ENCODE measurements at places on chromosomes 5 and 9. TPM values are rescaled to one million over a fixed set of nuclear protein-coding genes. Genes with fewer than 3 reads are reported as not detected.

The PCDHB10 gene
- total RNA-seq, result not detected

The KLF9 gene
- 20.6 TPM for total RNA-seq

DNA sequence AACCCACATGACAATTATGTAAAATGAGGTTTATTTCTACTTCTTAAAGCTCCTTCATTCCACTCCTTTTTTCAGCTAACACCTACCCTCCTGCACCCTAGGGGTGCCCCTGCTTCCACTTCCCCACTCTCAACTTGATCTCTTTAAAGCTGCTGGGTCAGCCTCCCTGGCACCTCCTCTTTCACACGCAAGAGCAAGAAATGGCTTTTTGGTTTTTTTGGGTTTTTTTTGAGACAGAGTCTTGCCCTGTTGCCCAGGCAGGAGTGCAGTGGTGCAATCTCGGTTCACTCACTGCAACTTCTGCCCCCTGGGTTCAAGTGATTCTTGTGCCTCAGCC, 64.4 kb downstream of the SUSD1 start:
- H3K4me3 ChIP-seq, result no peak overlapping the region
- no peak overlapping the region for H3K27ac ChIP-seq
- H3K27me3 ChIP-seq, result no peaks in the 10 kb centered on the region
- H3K36me3 ChIP-seq, result peaks cover 6% of the 10 kb centered on the region

The CSNK1A1 gene
- total RNA-seq, result 189 TPM

- H3K4me3 ChIP-seq, result no peak overlapping the region
- H3K4me1 ChIP-seq, result no peaks in the 10 kb centered on the region
- H3K36me3 ChIP-seq, result no peaks in the 10 kb centered on the region
- no peaks in the 10 kb centered on the region for H3K27me3 ChIP-seq
These were observed 54.6 kb upstream of the SYNPO start for GRCh38 chr5:150585781-150586341.

The OSMR gene
- total RNA-seq, result not detected

- no peak overlapping the region for H3K4me3 ChIP-seq
- DNase-seq, result no peak
- no peaks in the 10 kb centered on the region for H3K36me3 ChIP-seq
- no peak overlapping the region for H3K27ac ChIP-seq
These were observed 375.7 kb upstream of the CCNH start for GRCh38 chr5:87788416-87788815.

GRCh38 chr9:22700171-22700570, 253.5 kb downstream of the DMRTA1 start:
- no peaks in the 10 kb centered on the region for H3K36me3 ChIP-seq
- no peaks in the 10 kb centered on the region for H3K27me3 ChIP-seq
- no peaks in the 10 kb centered on the region for H3K4me1 ChIP-seq
- no peak overlapping the region for H3K4me3 ChIP-seq
- no peak overlapping the region for H3K27ac ChIP-seq

- no peak overlapping the region for H3K27ac ChIP-seq
- H3K4me3 ChIP-seq, result no peak overlapping the region
- H3K27me3 ChIP-seq, result no peaks in the 10 kb centered on the region
- no peak for DNase-seq
- no peaks in the 10 kb centered on the region for H3K4me1 ChIP-seq
These were observed 58.7 kb downstream of the FBXL7 start for GRCh38 chr5:15558681-15559080.

The PTPRD gene
- not detected for total RNA-seq

The GPRIN1 gene
- 0.41 TPM for total RNA-seq

DNA sequence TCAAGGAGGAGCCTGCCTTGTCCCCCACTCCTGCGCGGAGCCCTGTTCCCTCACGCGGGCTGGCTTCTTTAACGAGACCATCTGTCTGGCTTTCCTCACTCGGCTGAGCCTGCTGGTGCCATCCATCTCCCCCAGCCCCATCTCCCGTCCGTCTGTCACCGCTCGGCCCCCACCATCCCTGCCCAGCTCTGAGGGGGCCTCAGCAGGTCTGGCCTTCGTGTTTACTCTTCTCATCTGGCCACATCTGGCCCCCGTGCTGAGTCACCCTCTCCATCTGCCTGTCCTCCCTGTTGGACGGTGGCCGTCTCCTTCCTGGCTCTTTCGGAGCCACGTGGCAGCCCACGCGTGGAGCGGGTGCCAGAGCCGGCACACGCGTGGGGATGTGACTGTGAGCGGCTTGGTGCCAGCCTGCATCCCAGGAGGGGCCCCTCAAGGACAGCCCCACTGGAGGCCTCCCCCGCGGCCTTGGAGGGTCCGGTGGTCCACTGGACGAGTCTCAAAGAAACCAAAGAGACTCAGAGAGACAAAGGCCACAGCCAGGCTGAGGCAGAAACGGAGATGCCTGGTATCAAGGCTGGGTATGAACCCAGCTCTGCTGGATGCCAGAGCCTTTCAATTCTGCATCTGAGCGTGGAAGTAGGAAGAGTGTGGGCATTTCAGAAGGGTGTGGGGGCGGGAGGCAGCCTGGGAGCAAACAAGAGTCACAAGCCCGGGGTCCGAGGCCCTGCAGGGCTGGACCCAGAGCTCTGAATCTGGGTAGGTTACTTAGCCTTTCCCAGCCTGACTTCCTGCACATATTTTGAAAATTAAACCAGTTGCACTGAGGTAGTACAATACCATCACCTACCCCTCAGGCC, 76.7 kb upstream of the UNC5A start:
- H3K4me1 ChIP-seq, result no peaks in the 10 kb centered on the region
- no peak overlapping the region for H3K4me3 ChIP-seq
- H3K36me3 ChIP-seq, result no peaks in the 10 kb centered on the region
- H3K27ac ChIP-seq, result no peak overlapping the region
- no peaks in the 10 kb centered on the region for H3K27me3 ChIP-seq
- DNase-seq, result no peak

- no peak overlapping the region for H3K4me3 ChIP-seq
- peaks cover 3% of the 10 kb centered on the region for H3K4me1 ChIP-seq
- H3K27me3 ChIP-seq, result no peaks in the 10 kb centered on the region
- H3K36me3 ChIP-seq, result no peaks in the 10 kb centered on the region
These were observed 46.9 kb downstream of the ARL15 start for GRCh38 chr5:54263447-54263846.

DNA sequence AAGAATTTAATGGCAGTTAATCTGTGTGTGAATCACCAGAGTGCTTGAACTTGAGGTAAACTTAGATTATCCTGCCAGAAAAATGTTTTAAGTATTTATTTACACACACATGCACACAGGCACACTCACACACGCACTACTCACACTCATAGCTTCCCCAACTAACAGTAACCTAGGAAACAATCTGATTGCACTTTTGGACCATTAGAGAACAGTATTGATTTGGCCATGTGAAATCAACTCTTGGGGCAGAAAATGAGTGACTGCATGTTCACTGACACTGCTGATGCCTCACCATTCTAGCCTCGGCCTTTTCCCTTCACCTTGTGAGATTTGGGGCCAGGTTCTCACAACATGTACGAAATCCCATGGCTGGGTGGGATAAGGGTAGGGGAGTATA, 64.1 kb downstream of the SLC1A3 start:
- no peak overlapping the region for H3K4me3 ChIP-seq
- H3K4me1 ChIP-seq, result no peaks in the 10 kb centered on the region
- no peak overlapping the region for H3K27ac ChIP-seq
- no peaks in the 10 kb centered on the region for H3K36me3 ChIP-seq
- no peaks in the 10 kb centered on the region for H3K27me3 ChIP-seq

GRCh38 chr5:81172710-81173109, 60.4 kb upstream of the CKMT2 start:
- H3K4me1 ChIP-seq, result no peaks in the 10 kb centered on the region
- H3K4me3 ChIP-seq, result no peak overlapping the region
- H3K27me3 ChIP-seq, result no peaks in the 10 kb centered on the region
- H3K27ac ChIP-seq, result no peak overlapping the region
- H3K36me3 ChIP-seq, result no peaks in the 10 kb centered on the region

DNA sequence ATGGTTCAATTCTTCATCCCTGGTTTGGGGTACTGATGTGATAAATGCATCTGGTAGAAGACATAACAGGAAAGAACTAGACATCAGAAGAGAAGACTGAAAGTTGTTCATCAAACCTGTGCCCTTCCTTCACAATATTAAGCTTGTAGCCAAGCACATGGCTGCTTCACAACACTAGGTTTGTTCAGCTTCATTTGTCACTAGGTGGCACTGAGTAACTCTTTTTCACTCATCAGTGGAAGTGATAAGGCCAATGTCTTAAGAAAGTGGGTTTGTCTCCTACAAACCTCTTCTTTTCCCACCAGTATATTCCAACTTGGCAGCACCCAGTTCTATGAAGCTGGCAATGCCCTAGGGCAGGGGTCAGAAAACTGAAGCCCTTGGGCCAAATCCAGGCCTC, 26.9 kb downstream of the ZNF484 start:
- no peaks in the 10 kb centered on the region for H3K4me1 ChIP-seq
- DNase-seq, result no peak
- H3K27ac ChIP-seq, result no peak overlapping the region
- no peak overlapping the region for H3K4me3 ChIP-seq

The IFNB1 gene
- total RNA-seq, result not detected

DNA sequence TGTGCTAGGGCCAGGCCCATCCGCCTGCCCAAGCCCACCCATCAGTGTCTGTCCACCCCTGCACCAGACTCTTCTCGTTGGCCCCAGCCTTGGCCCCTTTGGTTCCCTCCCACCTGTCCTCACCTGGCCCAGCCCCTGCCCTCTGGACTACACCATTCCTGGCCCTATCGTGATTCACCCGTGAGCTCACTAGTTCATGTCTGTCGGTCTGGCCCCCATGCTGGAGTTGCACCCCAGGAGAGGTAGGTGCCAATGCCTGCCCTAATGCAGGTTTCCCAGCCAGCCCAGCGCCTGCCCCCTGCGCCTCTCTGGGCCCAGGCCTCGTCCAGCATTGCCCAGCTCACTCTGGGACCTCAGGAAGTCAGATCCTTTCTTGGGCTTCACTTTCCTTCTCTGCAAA, 115.4 kb upstream of the LMX1B start:
- no peak overlapping the region for H3K27ac ChIP-seq
- H3K36me3 ChIP-seq, result no peaks in the 10 kb centered on the region
- DNase-seq, result no peak
- peaks cover 6% of the 10 kb centered on the region for H3K4me1 ChIP-seq
- H3K27me3 ChIP-seq, result peaks cover 5% of the 10 kb centered on the region
- no peak overlapping the region for H3K4me3 ChIP-seq

DNA sequence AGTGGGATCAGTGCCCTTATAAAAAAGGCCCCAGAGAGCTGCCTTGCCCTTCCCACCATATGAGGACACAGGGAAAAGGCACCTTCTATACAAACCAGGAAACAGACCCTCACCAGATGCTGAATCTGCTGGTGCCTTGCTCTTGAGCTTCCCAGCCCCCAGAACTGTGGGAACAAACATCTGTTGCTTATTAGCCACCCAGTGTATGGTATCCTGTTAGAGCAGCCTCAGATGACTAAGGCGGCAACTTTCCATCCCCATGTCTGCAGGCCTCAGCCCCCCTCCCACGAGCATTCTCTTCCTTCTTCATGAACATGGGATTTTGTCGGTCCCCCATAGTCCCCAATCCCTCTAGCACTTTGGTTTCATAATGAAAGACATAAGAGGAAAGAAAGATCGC, 202.5 kb upstream of the GAS1 start:
- H3K27me3 ChIP-seq, result no peaks in the 10 kb centered on the region
- no peak overlapping the region for H3K4me3 ChIP-seq
- no peaks in the 10 kb centered on the region for H3K36me3 ChIP-seq
- H3K27ac ChIP-seq, result no peak overlapping the region
- no peak for DNase-seq
- no peaks in the 10 kb centered on the region for H3K4me1 ChIP-seq

Measured in CD4-positive, alpha-beta memory T cell (primary cell).